ENCODE measurements at places on chromosomes 5 and 9. TPM values are rescaled to one million over a fixed set of nuclear protein-coding genes. Genes with fewer than 3 reads are reported as not detected.

The POLE3 gene
- total RNA-seq, result 27.5 TPM

The DCTN3 gene
- 136 TPM for total RNA-seq

The CATSPER3 gene
- total RNA-seq, result 0.12 TPM

The CSF1R gene
- 0.25 TPM for total RNA-seq

The CHSY3 gene
- 5.5 TPM for total RNA-seq

The SV2C gene
- not detected for total RNA-seq

The MARCHF11 gene
- total RNA-seq, result not detected

The DRD1 gene
- total RNA-seq, result not detected

The CDH12 gene
- not detected for total RNA-seq

The GRXCR2 gene
- not detected for total RNA-seq

The ADAMTS6 gene
- total RNA-seq, result 155 TPM

The CYLC2 gene
- total RNA-seq, result not detected

The SPATA31D4 gene
- under 0.01 TPM for total RNA-seq

The PRLR gene
- total RNA-seq, result 1.2 TPM

The FOXD4 gene
- total RNA-seq, result not detected

The SEMA6A gene
- total RNA-seq, result 0.12 TPM

The NOL6 gene
- total RNA-seq, result 29.1 TPM

The DNAJC25 gene
- total RNA-seq, result 9.6 TPM

The SPATA31E1 gene
- under 0.01 TPM for total RNA-seq

The SPINK9 gene
- not detected for total RNA-seq

The LHX6 gene
- total RNA-seq, result under 0.01 TPM

The ENHO gene
- not detected for total RNA-seq

The GABRA6 gene
- total RNA-seq, result not detected

The THBS4 gene
- total RNA-seq, result 2.1 TPM

The ZNG1C gene
- 34.0 TPM for total RNA-seq

The FUBP3 gene
- 48.9 TPM for total RNA-seq

The SLC34A3 gene
- not detected for total RNA-seq

The C5orf34 gene
- total RNA-seq, result 11.5 TPM

The IL9 gene
- not detected for total RNA-seq

The ZNF658 gene
- 4.6 TPM for total RNA-seq

All from uterine smooth muscle cell (primary cell).